Activated B cell treated with CpG ODN at 0.5 μM for 24 hours (primary cell): ENCODE measurements at places on chromosomes 2 and 18.
A peak's percentile ranks its signal among the peaks of the same experiment; 100 is the strongest.

GRCh38 chr2:27051902-27052645, 606 bp downstream of the AGBL5 start:
- DNase-seq = no peak

- no peak for DNase-seq
These were observed 496.6 kb downstream of the PTPRM start for GRCh38 chr18:8063733-8064132.

DNA sequence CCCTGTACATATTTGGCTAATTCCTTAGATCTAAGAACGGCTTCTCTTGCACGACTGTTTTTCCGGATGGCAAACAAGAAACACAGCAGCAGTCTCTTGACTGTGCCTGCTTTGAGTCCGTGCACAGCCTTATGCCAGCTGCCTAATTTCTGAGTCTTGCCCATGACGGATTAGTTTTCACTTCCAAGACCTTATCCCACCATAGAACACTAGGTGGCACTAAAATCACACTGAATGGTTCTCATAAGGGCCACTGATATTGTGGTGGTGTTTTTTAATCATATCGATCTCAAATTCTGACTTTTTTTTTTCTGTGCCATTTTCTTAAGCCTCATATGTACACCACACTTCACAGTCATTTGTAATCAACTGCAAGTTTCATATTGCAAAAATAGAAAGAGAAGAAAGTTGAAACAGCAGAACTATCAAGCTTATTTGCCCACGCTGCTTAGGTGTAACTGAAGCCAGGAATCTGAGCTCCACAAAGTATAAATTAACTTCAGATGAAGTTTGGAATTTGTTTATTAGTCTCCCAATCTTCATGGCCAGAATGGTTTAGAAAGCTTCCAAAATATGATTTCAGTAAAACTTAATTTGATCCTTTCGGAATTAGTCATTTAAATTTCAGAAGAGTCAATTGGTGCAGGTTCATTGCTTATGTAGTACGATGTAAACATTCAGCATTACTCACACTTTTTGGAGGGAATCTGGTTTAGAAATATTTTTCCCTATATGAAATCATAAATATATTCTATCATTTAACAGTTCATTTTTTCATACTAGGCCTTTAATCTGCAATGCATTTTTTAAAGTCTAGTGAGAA, 45.5 kb upstream of the SCN7A start:
- no peak for DNase-seq

DNA sequence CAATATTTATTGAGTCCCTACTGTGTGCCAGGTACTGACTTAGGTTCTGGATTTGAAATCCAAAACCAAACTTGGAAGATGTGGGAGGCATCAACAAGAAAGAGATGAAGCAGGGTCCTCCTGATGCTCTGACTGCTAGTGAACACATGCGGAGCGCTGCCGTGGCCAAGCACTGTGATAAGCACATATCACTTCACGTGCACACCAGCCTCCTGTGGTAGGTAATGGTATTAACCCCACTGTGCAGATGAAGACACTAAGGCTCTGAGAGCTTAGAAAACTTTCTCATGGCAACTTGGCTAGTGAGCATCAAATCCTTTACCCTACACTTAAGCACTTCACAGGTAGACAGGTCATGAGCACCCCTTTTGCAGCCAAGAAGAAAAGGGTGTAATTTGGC, 216.1 kb downstream of the HAUS1 start:
- no peak for DNase-seq

- DNase-seq = no peak
These were observed 17.1 kb downstream of the HS6ST1 start for GRCh38 chr2:128301501-128301966.

GRCh38 chr2:25286723-25287483, 54.8 kb downstream of the DNMT3A start:
- DNase-seq = no peak

GRCh38 chr2:54942373-54942772, 107.9 kb downstream of the RTN4 start:
- DNase-seq = no peak

GRCh38 chr2:41621095-41621494, 426.7 kb upstream of the PKDCC start:
- DNase-seq = no peak

GRCh38 chr2:110105608-110106467, 9.8 kb downstream of the MALL start:
- DNase-seq = no peak

DNA sequence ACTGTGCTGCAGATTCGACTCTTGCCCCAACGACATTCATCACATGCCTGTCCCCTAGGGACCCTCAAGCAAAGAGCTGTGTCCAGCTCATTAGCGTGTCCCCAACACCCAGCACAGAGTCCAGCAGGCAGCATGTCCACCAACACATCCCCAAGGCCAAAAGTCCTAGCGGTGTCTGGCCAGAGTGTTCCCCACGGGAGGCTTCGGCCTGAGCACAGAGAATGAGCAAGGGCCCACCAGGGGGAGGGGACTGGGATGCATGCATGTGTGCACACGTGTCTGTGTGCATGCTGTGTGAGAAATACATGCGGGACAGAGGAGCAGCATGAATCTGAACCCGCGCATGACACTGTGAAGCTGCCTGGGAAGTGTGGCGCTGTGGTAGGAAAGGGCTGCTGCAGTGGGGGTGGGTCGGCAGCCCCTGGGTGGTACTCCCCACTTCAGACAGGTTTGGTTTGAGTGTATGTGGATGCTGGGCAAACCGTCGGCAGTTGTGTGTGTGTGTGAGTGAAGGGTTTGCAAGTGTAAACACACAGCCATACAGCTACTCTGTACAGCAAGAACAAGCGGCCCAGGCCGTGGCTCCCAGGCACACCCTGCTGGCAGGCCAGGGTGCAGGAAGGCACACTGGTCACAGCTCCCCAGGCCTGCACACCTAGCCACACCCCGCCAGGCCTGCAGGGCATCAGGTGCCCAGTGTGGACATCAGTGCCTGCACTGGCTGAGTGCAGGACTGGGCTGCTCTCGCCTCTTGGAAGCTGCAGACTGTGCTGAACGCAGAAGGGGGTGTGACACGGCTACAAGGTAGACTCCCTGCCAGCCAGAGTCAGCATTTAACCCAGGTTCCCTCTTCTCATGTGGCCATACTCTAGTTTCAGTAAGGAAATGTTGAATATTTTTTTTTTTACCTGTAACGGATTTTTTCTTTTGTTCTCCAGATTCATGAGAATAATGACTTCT, 19.5 kb upstream of the HES6 start:
- no peak for DNase-seq

DNA sequence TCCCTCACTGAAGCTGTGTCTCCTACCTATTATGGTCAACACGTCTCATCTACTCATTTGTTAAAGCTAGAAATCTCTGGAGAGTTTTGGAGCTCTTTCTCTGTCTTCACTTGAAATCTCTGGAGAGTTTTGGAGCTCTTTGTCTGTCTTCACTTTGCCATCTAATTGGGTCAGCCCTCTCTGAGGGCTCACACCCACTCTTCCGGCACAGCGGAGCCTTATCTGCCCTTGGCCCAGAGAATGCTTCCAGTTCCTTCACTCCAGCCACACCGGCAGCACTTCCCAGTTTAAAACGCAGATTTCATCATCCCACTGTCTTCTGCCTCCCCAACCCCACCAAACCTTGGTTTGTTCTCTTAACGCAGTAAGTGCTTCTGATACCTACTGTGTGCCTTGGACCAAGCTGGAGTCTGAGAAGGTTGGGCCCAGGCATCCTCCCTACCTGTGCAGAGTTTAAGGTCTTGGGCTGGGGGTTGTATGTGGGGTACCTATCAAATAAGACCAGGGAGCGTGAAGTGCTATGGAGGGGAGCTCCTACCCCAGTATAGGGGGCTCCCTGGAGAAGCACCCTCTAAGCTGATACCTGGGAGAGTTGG, 5.0 kb downstream of the HPCAL1 start:
- DNase-seq = no peak

- no peak for DNase-seq
These were observed 39.0 kb upstream of the AAK1 start for GRCh38 chr2:69682525-69682924.

DNA sequence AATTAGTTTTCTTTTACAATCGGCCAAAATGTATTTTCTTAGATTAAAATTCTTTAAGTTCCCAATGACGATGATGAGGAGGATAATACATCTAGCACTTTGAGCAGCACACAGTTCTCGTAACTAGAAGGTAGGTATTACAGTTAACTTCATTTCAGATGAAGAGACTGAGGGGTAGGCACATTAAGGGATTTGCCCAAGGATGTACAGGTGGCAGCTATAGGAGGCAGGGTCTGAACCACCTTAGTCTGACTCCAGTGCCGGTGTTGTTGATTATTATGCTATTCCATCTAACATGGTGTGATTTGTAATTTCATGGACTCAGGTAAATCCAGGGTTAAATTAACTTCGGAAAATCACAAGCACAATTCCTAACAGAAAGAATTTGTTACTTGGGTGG, 1.1 kb downstream of the CD28 start:
- no peak for DNase-seq

DNA sequence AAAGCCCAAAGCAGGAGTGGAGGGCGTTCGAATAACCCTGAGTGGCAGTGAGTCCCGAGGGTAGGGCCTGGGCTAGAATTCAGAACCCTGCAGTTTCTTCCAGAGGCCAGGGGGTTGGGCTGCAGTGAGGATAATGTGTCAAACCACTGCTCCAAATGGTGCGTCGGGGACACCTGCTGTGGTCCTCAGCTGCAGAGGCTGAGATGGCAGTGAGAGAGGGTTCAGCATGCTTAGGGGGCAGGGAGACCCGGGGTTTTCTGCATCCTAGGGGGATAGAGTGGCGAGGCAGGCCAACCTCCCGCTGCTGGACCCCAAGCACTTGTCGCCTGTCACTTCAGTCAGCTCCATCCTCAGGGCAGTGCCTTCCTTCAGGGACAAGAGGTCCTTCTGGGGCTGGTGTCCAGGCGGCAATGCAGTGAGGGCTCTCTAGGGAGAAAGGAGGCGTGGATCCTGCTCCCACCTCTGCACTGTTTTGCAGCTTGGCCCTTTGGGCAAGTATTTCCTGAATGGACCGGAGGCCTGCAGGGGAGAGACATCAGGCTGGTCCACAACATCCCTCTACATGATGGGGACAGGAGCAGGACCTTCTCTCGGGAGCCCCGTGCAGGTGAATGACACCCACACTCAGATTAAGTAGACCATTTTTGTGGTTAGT, 8.4 kb upstream of the NTSR2 start:
- DNase-seq = no peak

DNA sequence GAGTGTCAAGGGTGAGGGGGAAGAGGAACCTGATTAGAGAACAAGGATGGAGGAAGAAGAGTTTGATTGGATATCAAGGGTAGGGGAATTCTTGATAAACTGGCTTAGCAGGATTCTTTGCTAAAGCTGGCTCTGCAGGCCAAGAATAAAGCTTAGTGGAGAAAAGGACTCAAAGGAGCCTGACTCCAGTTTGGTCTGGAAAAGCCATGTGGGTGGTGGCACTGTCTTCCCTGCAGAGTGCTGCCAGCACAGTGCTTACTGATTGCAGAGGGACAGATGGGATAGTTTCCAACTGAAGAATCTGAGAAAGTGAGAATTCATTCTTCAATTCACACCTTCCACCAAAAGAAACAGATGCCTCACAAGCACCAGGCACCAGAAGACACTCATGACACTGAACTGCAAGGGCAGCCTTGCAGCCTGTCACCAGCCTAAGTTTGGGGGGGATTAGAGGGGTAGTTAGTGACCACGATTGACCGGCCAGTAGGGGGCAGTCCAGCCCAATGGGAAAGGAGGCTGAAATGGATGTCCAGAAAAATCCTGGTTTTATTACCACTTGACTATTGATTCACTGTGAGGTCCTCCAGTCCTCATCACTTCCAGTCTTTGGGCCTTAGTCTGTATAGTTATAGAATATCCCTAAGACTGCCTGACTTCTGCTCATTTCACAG, 334.5 kb downstream of the SMAD2 start:
- peak; percentile 28 for DNase-seq

GRCh38 chr2:235582729-235583128, 88.9 kb downstream of the AGAP1 start:
- DNase-seq = no peak

- DNase-seq = no peak
These were observed 744.4 kb downstream of the KCNJ3 start for GRCh38 chr2:155442755-155443372.

- no peak for DNase-seq
These were observed 2.5 kb downstream of the GALNT3 start for GRCh38 chr2:165791421-165792103.

DNA sequence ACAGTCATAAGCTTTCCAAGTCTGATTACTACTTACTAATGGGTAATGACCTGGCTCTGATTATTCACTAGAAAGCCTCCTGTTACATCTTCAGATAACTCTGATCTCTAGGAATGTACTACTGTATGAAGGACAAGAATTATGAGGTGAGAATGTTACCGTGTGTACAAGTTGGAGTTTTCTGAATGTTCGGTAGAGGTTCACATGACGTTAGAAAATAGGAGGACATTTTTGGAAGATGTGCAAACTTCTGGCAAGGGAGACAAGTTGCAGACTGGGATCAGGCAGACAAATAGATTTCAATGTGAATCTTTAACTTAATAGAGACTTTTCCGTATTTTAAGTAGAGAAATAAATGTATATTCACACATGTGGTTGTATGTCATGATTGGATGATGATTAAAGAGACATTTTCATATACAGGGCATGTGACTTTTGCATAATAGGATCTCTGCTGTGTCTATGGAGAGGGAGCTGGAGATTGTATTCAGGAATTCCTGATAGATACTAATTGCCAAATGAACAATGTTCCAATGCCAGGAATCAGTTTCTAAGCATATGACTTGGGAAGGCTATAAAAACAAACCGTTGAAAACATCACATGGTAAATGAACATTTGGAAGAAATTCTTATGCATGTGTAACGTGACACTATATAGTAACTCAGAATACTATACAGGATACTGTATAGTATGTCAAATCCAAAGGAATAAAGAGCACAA, 1695.8 kb upstream of the PIK3C3 start:
- no peak for DNase-seq

- no peak for DNase-seq
These were observed 23.8 kb downstream of the CD28 start for GRCh38 chr2:203730076-203730729.

GRCh38 chr2:111990856-111991255, 64.2 kb upstream of the TMEM87B start:
- no peak for DNase-seq
